ENCODE measurements at places on chromosomes 1 and 21.

- DNase-seq, result no peak
These were observed 7.5 kb downstream of the OTUD3 start for GRCh38 chr1:19889656-19890055.

DNA sequence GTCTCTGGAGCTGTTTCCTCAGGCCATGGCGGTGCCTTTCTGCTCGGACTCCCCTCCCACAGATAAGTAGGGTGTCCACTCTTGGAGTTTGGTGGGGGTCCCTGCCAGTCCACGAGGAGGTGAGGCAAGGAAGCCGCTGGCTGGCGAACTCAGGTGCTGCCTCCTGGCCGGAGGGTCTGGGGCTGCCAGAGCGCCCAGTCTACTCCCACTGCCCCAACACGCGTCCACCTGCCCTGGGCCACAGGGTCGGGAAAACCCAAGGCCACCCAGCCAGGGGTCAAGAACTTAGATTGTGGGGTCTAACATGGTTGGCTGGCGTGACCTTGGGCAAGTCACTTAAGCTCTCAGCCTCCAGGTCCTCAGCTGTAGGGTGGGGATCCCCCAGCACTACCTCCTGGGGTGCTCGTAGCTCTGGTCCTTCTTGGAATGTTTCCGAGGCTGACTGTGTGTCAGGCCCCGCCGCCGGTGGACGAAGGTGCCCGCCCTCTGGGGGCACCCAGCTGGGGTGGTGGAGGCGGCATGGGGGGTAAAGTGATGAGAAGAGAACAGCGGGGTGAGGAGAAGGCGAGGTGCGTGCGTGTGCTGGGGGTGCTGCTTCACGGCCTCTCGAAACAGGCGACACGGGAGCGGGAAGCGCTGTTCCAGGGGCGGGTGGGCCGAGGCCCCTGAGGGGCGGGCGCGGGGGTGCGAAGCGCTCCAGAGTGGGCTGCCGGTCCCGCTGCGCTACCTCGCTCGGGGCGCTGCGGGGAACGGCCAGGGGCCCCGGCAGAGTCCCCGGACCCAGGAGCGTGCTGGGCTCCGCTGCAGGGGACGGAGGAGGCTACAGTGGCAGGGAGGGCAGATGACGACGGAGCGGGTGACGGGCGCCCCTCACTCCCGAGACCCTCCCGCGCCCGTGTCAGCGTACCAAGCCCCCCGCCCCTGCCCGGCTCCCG is 1.2 kb downstream of the SH2D5 start:
- no peak for DNase-seq

GRCh38 chr1:7454052-7454815 is 316.9 kb upstream of the VAMP3 start:
- no peak for DNase-seq

DNA sequence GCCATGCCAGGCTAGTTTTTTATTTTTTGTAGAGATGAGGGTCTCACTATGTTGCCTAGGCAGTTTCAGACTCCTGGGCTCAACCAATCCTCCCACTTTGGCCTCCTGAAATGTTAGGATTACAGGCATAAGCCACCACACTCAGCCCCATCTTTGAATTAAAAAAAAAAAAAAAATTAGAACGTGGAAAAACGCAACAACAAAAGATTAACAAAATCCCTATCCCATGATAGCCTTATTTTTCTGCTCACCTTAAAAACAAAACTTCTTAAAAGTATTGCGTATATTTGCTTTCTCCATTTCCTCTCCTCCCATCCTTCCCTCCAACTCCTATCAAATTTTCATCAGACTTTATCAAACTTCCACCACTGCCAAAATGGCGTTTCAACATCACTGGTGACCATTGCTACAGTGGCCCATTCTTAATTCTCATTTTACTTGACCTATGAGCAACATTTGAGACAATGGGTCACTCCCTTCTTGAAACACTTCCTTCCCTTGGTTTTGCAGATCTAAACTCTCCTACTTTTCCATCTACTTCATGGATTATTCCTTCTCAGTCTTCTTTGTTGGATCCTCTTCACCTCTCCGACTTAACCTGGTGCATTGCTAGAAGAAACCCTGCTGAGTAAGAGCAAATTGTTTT is 579 bp upstream of the ZNF684 start:
- DNase-seq, result no peak

DNA sequence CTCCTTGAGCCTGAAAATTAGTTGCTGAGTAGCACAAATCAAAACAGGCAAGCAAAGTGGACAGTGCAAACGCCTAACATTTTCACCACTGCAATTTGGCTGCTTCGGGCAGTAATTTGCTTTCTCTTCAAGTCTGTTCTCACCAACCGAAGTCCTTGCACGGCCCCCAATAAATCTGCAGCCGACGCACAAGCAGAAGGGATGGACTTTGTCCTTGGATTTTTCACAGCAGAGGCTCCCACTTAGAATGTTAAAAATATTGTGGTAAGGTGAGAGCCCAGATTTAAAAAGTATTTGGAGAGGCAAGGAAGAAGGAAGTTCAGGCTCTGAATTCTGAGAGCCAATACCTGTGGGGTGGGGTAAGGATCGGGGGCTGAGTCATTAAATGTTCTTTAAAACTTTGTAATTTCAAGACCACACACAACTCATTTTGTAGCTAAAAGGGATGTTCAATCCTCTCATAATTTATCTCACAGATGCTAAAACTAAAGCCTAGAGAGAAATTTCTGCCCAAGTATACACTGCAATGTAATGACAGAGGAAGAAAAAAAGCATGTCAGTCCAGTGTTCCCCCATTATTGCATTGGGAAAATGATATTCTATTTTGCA is 6.2 kb downstream of the CD247 start:
- DNase-seq, result no peak

GRCh38 chr1:84887261-84887934 is 5.6 kb downstream of the LPAR3 start:
- no peak for DNase-seq

GRCh38 chr1:171421413-171422020 is 63.8 kb upstream of the PRRC2C start:
- DNase-seq, result no peak

- DNase-seq, result no peak
These were observed 7.1 kb downstream of the GPR157 start for GRCh38 chr1:9121496-9122409.

Data from activated T-cell treated with anti-CD3 and anti-CD28 coated beads for 48 hours (primary cell).